Adipose tissue (tissue), 3 donors: ENCODE measurements at places on chromosomes 12 and 14. TPM values are rescaled to one million over a fixed set of nuclear protein-coding genes. Genes with fewer than 3 reads are reported as not detected.

Gene NANOG
- polyA plus RNA-seq, result not detected

Gene AQP2
- polyA plus RNA-seq, result 0.06 TPM

Gene ANKRD33
- 0.03 TPM for polyA plus RNA-seq

Gene PARPBP
- polyA plus RNA-seq, result 1.1 TPM

Gene ASPG
- 2.0 TPM for polyA plus RNA-seq

Gene SERPINA1
- 37.5 TPM for polyA plus RNA-seq

Gene ARHGAP9
- 33.6 TPM for polyA plus RNA-seq

Gene SMCO2
- polyA plus RNA-seq, result 0.10 TPM

Gene OTOGL
- 0.13 TPM for polyA plus RNA-seq

Gene DIO3
- 13.5 TPM for polyA plus RNA-seq

Gene MYO1A
- polyA plus RNA-seq, result 1.5 TPM

Gene SLCO1B3
- polyA plus RNA-seq, result not detected

Gene KIF26A
- polyA plus RNA-seq, result 6.4 TPM

Gene ACRBP
- 0.74 TPM for polyA plus RNA-seq

Gene RBM23
- polyA plus RNA-seq, result 36.9 TPM

Gene CELA1
- not detected for polyA plus RNA-seq

Gene MYF5
- not detected for polyA plus RNA-seq

Gene SMAGP
- 12.9 TPM for polyA plus RNA-seq

Gene AQP6
- 0.06 TPM for polyA plus RNA-seq

Gene FGF23
- polyA plus RNA-seq, result not detected

Gene CLEC9A
- not detected for polyA plus RNA-seq

Gene MAPK1IP1L
- polyA plus RNA-seq, result 53.3 TPM

Gene PTPRR
- 1.1 TPM for polyA plus RNA-seq

Gene OR6C2
- polyA plus RNA-seq, result not detected

Gene KRT85
- not detected for polyA plus RNA-seq

Gene GPRC5A
- 1.4 TPM for polyA plus RNA-seq

Gene OR4E2
- not detected for polyA plus RNA-seq

Gene ATN1
- polyA plus RNA-seq, result 38.1 TPM

Gene SLC6A15
- polyA plus RNA-seq, result 0.06 TPM

Gene KRT6C
- polyA plus RNA-seq, result not detected

Gene CFAP54
- 0.09 TPM for polyA plus RNA-seq

Gene ADSS1
- polyA plus RNA-seq, result 13.6 TPM

Gene MANSC4
- not detected for polyA plus RNA-seq

Gene TEX22
- polyA plus RNA-seq, result not detected

Gene P2RX7
- 0.61 TPM for polyA plus RNA-seq

Gene CRACR2A
- 1.2 TPM for polyA plus RNA-seq

Gene DCAF4
- polyA plus RNA-seq, result 2.8 TPM

Gene INHBC
- polyA plus RNA-seq, result not detected

Gene FOXN4
- polyA plus RNA-seq, result not detected

Gene CCNB1IP1
- 40.7 TPM for polyA plus RNA-seq

Gene SYT1
- 0.59 TPM for polyA plus RNA-seq

Gene PPFIA2
- 0.27 TPM for polyA plus RNA-seq

Gene ANKRD52
- 9.9 TPM for polyA plus RNA-seq
